ENCODE measurements at places on chromosomes 2 and 18.

- H3K4me3 ChIP-seq, result peak overlapping the region; percentile 19
- H3K36me3 ChIP-seq, result no peaks in the 10 kb centered on the region
- DNase-seq, result peak; percentile 98
- H3K27ac ChIP-seq, result peak overlapping the region; percentile 84
- peaks cover 48% of the 10 kb centered on the region for H3K4me1 ChIP-seq
- no peaks in the 10 kb centered on the region for H3K27me3 ChIP-seq
Measured at GRCh38 chr2:191929288-191929687, 82.4 kb upstream of the CAVIN2 start.

- H3K4me3 ChIP-seq, result no peak overlapping the region
- H3K4me1 ChIP-seq, result peaks cover 19% of the 10 kb centered on the region
- H3K27ac ChIP-seq, result no peak overlapping the region
- no peaks in the 10 kb centered on the region for H3K27me3 ChIP-seq
Measured at GRCh38 chr2:176464886-176465564, 195.8 kb downstream of the MTX2 start.

DNA sequence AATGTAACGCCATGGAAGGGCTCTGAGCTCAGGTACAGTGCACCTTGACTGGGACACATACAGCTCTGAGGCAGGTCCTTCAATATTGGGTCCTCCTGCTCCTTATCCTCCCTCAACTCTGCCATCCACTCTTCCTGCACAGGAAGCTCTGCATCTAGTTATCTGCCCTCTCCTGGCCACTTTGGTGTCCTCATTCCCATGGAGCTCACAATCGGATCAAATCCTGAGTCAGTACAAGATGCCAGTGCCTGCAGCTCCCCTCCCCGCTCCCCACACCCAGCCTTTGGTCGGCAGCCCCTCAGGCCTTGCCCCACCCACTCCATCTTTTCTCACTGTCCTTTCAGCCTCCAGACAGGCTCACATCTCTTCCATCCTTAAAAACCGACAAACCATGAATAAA is 58.0 kb downstream of the LRRFIP1 start:
- peaks cover 27% of the 10 kb centered on the region for H3K4me1 ChIP-seq
- no peaks in the 10 kb centered on the region for H3K27me3 ChIP-seq
- H3K4me3 ChIP-seq, result no peak overlapping the region
- no peak for DNase-seq
- H3K36me3 ChIP-seq, result no peaks in the 10 kb centered on the region
- no peak overlapping the region for H3K27ac ChIP-seq

DNA sequence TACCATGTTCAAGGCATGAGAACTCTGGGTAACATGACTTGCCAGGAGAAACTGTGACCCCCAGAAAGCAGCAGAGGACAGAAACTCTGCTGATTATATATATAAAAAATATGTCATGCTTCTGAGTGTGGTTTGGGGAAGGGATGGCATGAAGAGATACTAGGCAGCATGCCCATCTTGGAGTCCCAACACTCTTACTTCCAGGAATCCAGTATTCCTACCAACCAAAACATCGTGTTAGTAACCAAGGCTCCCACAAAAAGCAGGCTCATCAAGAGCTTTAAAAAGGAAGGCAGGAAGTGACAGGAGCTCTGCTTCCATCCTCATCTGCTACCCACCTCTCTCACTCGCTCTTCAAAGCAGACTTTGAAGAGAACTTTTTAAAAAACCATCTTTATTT is 31.6 kb upstream of the TWIST2 start:
- no peaks in the 10 kb centered on the region for H3K27me3 ChIP-seq
- no peak for DNase-seq
- H3K4me3 ChIP-seq, result no peak overlapping the region
- H3K27ac ChIP-seq, result no peak overlapping the region
- no peaks in the 10 kb centered on the region for H3K4me1 ChIP-seq

DNA sequence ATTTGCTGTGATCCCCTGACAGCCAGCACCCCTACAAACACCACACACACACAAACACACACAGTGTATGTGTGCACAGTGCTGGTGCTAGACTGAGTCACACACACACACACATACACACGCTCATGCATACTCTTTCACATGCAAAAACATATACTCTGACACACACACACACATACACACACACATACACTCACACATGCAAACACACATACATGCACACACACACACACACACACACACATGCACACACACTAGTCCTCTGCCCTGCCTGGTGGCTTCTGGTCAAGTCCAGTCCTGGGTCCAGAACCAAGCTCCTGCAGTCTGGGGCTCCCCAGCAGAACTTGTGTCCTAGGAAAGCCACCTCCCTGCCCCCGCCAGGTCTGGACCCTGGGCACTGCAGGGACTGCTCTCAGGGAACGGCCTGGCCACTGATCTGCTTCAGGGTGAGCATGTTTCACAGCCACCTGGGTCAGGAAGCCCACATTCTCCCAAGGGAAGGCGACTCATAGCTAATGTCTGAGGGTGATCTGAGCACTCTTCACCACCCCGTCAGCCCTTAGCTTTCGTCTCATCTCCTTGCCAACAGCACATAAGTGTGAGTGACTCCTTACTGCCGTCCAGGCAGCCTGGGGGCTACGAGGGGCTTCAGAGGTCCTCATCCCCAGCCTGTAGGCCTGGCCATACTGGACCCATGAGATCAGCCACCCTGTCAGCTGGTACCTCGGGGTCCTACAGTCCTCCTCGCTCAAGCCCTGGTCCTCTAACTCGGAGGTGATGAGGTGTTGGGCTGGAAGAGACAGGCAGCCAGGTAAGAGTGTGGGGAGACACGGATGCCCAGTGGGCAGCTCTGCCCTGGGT is 88.1 kb downstream of the MCFD2 start:
- no peak overlapping the region for H3K27ac ChIP-seq
- no peaks in the 10 kb centered on the region for H3K27me3 ChIP-seq
- peak; percentile 18 for DNase-seq
- no peaks in the 10 kb centered on the region for H3K36me3 ChIP-seq

DNA sequence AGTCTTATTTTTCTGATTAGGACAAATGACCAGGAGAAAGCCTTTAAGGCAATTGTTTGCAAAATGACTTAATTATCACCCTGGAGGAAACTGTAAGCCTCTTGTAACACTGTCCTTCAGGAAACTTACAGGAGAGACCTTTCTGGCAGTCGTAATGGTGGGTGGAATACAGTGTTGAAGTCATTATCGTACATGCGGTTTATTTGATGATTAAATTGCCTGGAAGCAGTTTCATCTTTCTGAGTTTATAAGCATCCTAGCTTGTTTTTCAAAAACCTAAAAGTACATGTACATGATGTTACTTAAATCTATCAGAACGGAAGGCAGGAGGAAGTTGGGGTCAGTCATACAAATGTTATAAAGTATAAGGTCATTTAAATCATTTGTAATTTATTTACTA is 86.2 kb upstream of the RAB27B start:
- H3K4me1 ChIP-seq, result peaks cover 7% of the 10 kb centered on the region
- no peak overlapping the region for H3K27ac ChIP-seq
- no peak overlapping the region for H3K4me3 ChIP-seq
- H3K27me3 ChIP-seq, result no peaks in the 10 kb centered on the region

DNA sequence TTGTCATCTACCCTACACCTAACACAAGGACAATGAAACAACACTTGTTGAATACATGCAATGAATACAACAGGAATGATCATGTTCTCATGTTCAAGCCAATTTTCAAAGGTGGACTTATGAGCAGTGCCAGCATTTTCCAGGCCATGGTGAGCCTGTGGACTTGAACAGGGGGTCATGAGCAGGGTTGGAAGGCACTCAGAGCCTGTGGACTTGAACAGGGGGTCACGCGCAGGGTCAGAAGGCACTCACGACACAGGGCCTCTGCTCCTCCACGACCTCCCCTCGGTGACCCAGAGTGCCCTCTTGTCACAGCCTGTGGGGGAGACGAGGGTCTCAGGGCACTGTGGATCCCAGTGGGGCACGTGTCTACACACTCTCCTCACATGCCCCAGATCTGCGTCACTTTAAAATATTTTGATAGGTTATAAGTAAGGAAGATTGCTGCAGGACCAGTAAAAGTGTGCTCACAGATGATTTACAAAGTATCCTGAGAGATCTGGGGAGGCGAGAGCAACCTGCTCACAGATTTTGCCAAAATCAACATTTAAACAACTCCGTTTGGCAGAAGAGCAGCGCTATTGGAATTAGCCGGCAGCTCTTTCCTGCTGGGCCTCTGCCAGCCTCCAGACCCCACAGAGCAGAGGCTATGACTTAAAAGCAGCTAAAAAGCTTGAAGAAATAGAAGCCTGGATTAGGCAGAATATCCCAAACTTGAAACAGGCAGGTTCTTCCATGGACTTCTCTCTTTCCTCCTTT is 121.9 kb downstream of the TMEM18 start:
- no peaks in the 10 kb centered on the region for H3K4me1 ChIP-seq
- DNase-seq, result no peak
- H3K27me3 ChIP-seq, result no peaks in the 10 kb centered on the region
- no peak overlapping the region for H3K4me3 ChIP-seq

DNA sequence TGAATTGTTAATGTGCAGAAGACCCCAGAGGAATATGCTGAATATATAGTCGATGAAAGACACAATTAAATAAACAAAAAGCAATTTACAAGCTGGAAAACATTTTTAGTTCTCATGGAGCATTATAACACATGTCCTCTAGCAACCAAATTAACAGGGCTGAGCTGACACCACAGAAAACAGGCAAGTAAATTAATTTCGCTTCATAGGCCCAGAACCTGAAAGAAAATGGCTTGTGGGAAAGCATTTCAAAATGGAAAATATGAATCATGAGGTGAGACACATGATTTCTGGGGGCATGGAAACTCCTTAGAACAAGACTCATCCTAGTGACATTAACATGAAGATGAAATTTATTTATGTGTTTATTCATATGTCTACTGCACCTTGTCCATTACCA is 25.0 kb upstream of the RNF152 start:
- no peaks in the 10 kb centered on the region for H3K4me1 ChIP-seq
- H3K4me3 ChIP-seq, result no peak overlapping the region
- DNase-seq, result no peak
- H3K27me3 ChIP-seq, result no peaks in the 10 kb centered on the region

GRCh38 chr2:234211797-234212196 is 161.3 kb downstream of the SPP2 start:
- DNase-seq, result peak; percentile 11
- H3K4me3 ChIP-seq, result no peak overlapping the region
- H3K4me1 ChIP-seq, result no peaks in the 10 kb centered on the region
- no peak overlapping the region for H3K27ac ChIP-seq
- H3K36me3 ChIP-seq, result no peaks in the 10 kb centered on the region

- no peak overlapping the region for H3K4me3 ChIP-seq
- H3K36me3 ChIP-seq, result no peaks in the 10 kb centered on the region
- no peak for DNase-seq
- no peaks in the 10 kb centered on the region for H3K4me1 ChIP-seq
- no peak overlapping the region for H3K27ac ChIP-seq
Measured at GRCh38 chr2:134323777-134324176, 69.9 kb downstream of the MGAT5 start.

DNA sequence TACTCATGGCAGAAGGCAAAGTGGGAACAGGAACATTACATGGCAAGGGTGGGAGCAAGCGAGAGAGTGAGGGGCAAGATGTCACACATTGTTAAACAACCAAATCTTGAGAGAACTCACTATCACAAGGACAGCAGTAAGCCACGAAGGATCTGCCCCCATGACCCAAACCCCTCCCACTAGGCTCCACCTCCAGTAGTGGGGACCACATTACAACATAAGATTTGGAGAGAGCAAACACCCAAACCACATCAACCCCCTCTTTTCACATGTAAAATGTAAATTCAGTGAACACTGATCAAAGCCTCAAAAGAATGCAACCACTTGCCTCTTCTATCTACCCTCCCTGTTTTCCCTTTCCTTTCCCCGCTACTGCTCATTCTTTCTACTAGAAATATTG is 43.6 kb upstream of the TNP1 start:
- DNase-seq, result no peak
- H3K36me3 ChIP-seq, result no peaks in the 10 kb centered on the region
- H3K27me3 ChIP-seq, result peaks cover 1% of the 10 kb centered on the region
- H3K4me1 ChIP-seq, result no peaks in the 10 kb centered on the region
- H3K27ac ChIP-seq, result no peak overlapping the region

GRCh38 chr18:44036501-44036900 is 644.2 kb upstream of the SETBP1 start:
- H3K36me3 ChIP-seq, result no peaks in the 10 kb centered on the region
- no peaks in the 10 kb centered on the region for H3K4me1 ChIP-seq
- no peaks in the 10 kb centered on the region for H3K27me3 ChIP-seq
- H3K4me3 ChIP-seq, result no peak overlapping the region
- peak; percentile 17 for DNase-seq
- no peak overlapping the region for H3K27ac ChIP-seq

GRCh38 chr18:3819961-3820360 is 370.0 kb downstream of the TGIF1 start:
- H3K4me3 ChIP-seq, result no peak overlapping the region
- no peak overlapping the region for H3K27ac ChIP-seq
- no peaks in the 10 kb centered on the region for H3K36me3 ChIP-seq
- no peak for DNase-seq
- no peaks in the 10 kb centered on the region for H3K27me3 ChIP-seq

- no peaks in the 10 kb centered on the region for H3K27me3 ChIP-seq
- H3K4me3 ChIP-seq, result no peak overlapping the region
- no peak for DNase-seq
- H3K36me3 ChIP-seq, result no peaks in the 10 kb centered on the region
- no peaks in the 10 kb centered on the region for H3K4me1 ChIP-seq
Measured at GRCh38 chr2:181973171-181973783, 12.4 kb upstream of the PPP1R1C start.

Data from endothelial cell of umbilical vein (primary cell).